ENCODE measurements at places on chromosomes 2 and 18.

- DNase-seq, result no peak
Measured at GRCh38 chr2:65558743-65559142, 126.3 kb upstream of the SPRED2 start.

GRCh38 chr2:20303966-20304365, 46.7 kb downstream of the PUM2 start:
- DNase-seq, result no peak

DNA sequence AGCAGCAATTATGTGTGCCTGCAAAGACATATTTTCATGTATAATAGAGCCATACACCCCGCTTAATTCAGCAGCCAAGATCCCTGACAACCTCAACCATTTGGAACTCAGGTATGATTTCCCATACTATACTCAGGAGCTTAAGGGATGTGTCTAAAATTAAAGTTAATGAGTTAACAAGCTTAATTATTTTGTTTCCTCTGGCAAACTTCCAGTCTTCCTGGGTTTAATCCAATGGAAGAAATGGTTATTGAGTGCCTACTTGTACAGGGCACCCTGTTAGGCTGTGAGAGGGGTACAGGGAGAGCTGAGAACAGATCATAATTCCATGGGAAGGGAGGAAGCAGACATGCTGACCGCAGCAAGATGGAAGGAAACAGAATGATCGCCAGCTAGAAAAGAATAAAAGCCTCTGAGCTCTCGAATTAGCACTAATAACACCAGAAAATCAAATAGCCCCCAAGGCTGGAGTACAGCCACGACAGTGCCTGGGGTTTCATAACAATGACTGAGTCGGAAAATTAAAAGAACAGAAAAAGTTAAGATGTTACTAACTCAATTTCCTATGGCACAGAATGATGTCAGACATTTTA, 20.8 kb upstream of the CEP68 start:
- DNase-seq, result no peak

- DNase-seq, result no peak
Measured at GRCh38 chr2:12478151-12479064, 238.3 kb upstream of the TRIB2 start.

DNA sequence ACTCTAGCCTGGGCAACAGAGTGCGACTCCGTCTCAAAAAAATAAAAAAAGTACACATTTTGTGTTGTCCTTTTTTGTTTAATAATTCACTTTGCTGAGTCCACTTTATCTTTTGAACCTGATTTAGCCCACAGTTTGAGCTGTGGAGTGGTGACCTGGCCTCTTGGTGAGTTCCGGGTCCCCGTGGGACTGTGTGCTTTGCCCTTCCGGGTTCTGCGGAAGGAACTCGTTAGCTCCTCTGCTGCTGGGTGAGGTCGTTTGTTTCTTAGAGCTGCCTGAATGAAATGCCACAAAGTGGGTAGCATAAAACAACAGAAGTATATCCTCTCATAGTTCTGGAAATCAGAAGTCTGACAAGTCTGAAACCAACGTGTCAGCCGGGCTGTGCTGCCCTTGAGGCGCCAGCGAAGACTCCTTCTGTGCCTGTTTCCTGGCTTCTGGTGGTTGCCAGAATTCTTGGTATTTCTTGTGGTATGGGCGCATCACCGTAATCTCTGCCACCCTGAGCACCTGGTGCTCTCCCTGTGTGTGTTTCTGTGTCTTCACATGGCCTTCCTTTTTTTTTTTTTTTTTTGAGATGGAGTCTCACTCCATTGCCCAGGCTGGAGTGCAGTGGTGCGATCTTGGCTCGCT, 3.5 kb downstream of the EFHD1 start:
- DNase-seq, result no peak

- DNase-seq, result no peak
Measured at GRCh38 chr2:144078106-144078505, 441.8 kb downstream of the ZEB2 start.

DNA sequence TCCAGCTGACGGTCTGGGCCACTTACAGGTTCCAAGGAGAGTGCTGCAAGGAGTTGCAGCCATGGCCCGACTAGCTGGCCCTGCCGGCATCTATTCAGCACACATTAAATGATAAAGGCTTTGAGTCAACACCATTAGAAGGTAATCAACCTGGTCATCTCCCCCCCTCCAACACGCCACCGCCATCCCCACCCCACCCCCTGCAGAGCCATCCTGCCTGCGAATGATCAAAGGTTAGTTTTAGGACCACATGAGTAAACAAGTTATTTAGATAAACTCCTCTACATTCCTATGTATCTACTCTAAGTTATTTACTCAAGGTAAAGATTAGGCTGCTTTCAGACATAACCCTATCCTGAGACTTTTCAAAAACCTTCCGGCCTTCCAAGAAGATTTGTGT, 349.3 kb upstream of the SLC39A10 start:
- no peak for DNase-seq

GRCh38 chr2:55019526-55020258, 30.6 kb downstream of the RTN4 start:
- DNase-seq, result no peak

- no peak for DNase-seq
Measured at GRCh38 chr2:119198240-119198840, 25.3 kb upstream of the STEAP3 start.

DNA sequence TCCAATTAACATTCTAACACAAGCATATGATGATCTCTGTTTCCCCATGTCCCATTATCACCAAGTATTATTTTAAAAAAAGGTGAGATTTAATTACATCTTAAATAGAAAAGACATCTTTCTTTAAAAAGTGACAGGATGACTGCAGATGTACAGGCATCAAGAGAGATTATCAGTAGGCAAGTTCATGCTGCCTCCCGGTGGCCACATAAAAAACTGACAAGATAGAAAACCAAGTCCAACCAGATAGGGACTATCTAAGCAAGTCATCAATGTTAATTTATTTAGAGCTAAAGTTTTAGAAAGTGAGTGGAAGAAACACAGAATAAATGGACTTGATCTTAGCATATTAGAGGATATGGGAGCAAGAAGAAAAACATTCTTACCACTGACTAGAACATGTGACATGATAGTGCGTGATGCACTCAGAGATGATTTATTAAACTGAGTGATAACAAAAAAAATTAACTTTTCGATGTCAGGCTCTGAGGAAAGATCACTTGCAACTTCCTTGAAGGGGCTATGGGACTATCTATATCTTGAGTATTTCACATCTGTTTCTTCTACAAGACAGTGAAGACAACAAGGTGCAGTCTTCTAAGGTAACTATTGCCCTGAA, 5.4 kb upstream of the TDRD15 start:
- no peak for DNase-seq

DNA sequence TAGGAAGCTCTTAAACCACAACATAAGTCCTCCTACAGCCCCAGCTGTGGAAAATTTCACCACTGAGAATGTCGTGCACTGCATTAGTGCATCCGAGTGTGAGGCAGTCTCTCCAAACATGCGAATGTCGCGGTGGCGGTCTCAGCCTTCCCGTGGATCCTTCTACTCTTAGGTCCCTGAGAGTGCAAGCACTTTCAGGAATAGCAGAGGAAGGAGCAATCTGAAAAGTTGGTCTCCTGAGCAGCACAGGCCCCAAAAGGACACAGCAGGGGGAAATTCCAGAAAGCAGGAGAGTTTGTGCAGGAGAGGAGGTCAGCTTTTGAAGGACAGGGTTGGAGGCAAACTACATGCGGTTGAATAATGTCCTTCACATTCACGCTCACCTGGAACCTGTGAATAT, 440.5 kb upstream of the SMIM21 start:
- no peak for DNase-seq

GRCh38 chr2:56749152-56749752, 565.5 kb downstream of the CCDC85A start:
- no peak for DNase-seq

- no peak for DNase-seq
Measured at GRCh38 chr2:96864343-96865091, 5.4 kb downstream of the SEMA4C start.

GRCh38 chr2:33298233-33298632, 178.2 kb upstream of the RASGRP3 start:
- DNase-seq, result no peak

GRCh38 chr18:55407774-55408535, 180.0 kb downstream of the TCF4 start:
- no peak for DNase-seq

GRCh38 chr2:101881131-101881530, 110.6 kb upstream of the IL1R2 start:
- DNase-seq, result no peak

DNA sequence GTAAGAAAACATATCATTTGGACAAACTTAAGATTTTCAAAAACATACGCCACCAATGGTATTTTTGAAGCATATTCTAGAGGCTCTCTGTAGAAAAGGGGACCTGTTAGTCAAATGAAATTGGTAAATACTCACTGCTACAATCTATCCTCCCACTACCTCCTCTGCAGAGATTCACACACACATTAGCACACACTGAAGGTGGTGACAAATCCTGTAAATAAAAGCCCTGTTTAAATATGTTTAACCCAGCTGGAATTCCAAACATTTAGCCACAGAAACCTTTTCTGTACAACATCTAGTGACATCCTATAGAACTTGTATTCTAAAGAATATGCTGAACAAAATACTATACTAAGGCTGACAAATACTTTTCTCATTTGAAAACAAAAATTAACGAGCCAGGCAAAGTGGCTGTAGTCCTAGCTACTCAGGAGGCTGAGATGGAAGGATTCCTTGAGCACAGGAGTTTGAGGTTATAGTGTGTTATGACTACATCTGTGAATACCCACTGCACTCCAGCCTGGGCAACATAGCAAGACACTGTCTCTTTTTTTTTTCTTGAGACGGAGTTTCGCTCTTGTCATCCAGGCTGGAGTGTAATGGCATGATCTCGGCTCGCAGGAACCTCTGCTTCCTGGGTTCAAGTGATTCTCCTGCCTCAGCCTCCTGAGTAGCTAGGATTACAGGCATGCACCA, 25.9 kb downstream of the ALS2 start:
- DNase-seq, result no peak

GRCh38 chr18:77567205-77567604, 317.6 kb downstream of the GALR1 start:
- DNase-seq, result no peak

- DNase-seq, result no peak
Measured at GRCh38 chr2:174383796-174384195, 11.7 kb upstream of the SCRN3 start.

- no peak for DNase-seq
Measured at GRCh38 chr2:226767056-226767813, 32.4 kb downstream of the IRS1 start.

GRCh38 chr2:118914721-118915453, 27.1 kb upstream of the MARCO start:
- DNase-seq, result no peak

DNA sequence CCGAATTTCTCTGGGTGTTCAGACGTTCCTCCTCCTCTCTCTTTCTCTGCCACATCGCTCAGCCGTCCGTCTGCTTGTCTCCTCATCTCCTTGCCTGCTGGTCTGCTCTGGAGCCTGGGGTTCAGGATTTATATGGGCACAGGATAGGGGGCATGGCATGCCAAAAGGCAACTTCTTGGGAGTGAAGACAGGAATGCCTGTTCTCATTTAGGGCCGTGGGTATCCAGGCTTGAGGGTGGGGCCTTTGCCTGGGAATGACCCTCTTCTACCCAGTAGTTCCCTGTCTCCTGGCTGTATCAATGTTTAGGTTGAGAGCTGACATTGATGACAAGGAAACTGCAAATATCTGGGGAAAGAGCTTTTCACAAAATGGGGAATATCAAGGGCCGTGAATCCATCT, 98.0 kb downstream of the HRH4 start:
- DNase-seq, result no peak

GRCh38 chr2:11012131-11012693, 100.5 kb downstream of the KCNF1 start:
- DNase-seq, result no peak

- no peak for DNase-seq
Measured at GRCh38 chr2:29844713-29845326, 76.6 kb downstream of the ALK start.

DNA sequence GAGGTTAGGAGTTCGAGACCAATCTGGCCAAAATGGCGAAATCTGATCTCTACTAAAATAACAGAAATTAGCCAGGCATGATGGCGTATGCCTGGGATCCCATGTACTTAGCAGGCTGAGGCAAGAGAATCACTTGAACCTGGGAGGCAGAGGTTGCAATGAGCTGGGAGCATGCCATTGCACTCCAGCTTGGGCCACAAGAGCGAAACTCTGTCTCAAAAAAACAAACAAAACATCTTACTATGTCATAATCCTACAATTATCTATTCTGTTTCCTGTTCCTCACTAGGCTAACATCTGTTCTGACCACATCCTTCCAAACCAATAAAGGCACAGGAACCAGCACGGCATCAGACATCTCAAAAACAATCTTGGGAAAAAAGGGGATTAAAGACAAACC, 361.8 kb upstream of the UBE2E3 start:
- DNase-seq, result no peak

DNA sequence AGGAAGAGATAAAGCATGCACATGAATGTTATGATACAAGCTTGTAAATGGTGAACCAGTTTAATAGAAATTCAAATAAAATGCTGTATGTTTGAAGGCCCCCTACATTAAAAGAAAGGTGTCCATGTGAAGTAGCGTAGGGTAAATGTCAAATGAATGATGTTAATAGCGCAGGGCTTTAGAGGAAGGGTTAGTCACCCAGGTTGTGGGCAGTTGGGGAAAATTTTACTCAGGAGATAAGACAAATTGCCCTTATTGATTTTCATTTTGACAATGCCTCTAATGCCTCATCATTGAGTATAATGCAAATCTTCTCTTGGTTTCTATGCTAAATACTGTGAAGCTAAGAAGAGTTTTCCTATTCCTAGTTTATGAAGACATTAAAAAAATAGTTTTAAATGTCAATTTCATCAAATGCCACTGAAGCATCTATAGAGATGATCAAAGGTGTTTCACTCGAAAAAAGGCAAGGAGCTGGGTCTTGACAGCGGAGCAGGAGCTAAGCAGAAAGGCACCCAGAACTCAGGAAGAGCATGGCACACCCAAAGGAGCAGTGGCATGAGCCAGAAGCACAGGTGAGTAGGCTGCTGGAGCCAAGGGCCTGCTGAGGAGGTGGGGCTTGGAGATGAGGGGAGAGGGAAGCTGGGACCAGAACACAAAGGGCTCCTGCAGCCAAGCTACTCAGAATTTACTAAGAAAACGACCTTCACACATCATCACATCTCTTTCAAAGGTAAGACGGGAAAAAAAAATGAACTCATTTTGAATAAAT, 129.3 kb upstream of the ACKR3 start:
- DNase-seq, result no peak

GRCh38 chr2:223220658-223220925, 168.6 kb downstream of the KCNE4 start:
- DNase-seq, result no peak

Data from NCI-H1092 (cell line).